ENCODE measurements at places on chromosomes 13 and 19.

DNA sequence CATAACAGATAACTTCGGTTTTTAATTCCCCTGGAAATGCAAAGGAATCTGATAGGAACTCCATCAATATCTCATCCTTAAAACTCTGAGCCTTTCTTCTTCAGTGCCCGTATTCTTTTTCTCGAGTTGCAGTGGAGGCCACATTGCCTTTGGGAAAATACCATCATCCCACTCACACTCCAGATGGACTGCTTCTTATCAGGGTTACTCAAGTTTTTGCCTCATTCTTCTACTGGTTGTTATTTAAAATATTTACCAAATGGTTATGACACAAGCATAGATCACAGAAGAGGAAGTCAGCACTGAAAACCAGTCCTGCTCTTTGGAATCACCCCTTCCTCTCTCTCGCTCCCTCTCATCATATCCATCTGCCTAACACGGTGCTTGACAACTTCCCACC lies 1020.5 kb upstream of the SLC10A2 start:
- no peak for DNase-seq

DNA sequence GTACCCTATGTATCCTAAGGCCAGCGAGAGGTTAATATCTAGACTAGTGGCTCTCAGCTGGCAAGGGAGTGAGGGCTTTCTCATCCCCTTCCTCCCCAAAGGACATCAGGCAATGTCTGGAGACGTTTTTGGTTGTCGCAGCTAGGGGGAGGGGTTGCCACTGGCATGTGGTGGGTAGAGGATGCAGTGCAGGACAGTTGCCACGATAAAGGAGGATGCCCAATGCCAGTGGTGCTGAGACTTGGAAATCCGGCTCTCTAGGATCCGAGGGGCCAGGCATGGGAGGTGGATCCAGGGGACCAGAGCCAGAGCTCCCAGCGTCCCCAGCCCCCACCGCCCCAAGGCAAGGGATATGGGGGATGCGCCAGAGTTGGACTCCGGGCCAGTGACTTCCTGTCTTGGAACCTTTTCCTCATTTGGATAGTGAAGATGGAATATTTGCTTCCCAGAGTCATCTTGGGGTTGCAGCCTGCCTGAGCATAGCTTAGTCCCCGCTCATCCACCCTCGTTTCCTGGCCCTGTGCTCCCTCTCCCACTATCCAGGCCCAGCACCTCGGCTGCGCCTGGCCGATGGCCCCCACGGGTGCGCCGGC lies 4.9 kb downstream of the SSC5D start:
- no peak for DNase-seq

DNA sequence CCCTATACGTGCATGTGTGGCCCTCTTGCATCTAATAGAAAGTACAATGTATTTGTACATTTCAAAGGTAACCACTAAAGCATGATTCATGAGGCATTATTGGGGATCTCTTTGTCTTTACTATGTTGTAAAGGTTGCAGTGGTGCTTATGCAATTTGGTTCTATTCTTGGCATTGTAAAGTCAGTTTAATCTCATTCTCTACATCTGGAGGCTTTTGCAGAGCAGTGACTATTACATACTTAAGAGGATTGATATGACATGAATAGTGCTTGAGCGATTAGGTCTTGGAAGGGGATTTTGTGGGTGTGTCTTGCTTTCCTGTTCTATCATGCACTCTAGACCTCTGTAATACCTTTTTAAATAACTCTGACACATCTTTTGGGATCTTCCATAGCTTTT lies 610.0 kb downstream of the EFNB2 start:
- DNase-seq, result no peak

GRCh38 chr13:27389891-27390290 lies 34.5 kb upstream of the GTF3A start:
- DNase-seq, result no peak

DNA sequence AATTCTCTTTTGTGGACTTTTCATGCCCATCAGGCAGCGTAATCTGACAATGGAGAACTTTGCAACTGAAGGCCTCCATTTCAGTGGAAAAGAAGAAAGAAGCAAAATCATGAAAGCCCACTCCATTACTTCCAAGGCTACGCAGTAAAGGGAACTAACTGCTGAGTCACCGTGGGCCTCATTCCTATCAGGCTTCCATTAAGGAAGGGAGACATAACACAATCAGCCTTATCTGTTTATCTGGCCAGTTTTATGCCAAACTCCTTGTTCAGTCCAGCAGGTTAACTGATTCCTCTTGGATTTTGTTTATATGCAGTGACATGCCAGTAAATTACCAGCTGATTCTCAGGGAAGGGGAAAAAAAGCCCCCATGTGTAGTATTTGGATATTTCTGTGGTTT lies 56.8 kb upstream of the KATNAL1 start:
- DNase-seq, result no peak

- DNase-seq, result no peak
These were observed at the start of gene TNNT1 for GRCh38 chr19:55149078-55150003. TSS of gene TNNT1 (minus strand) at chr19:55149206. CDS start at chr19:55147157, 2,049 bp downstream.

Measured in Panc1 (cell line).